CD4-positive, alpha-beta memory T cell (primary cell): ENCODE measurements at places on chromosomes 5 and 9. TPM values are rescaled to one million over a fixed set of nuclear protein-coding genes. Genes with fewer than 3 reads are reported as not detected.

Gene WHRN
- total RNA-seq = 10.1 TPM

DNA sequence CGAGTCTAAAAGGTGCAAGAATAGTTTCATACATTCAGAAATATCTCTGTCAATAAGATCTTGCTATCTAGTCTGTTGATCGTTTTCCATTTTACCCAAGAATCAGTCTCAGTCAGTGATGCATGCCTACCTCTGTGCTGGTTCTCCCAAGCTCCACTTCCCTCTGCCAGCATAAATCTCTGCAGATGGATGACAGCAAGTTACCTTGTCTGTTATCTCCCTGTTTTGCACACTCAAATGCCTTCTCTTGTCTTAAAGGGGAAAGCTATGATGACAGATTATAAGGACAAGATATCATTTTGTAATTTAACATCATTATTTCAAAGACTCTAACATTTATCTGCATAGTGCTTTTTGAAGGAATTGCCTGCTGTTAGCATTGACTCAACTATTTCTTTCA is 802.1 kb upstream of the SEMA6A start:
- DNase-seq = no peak

DNA sequence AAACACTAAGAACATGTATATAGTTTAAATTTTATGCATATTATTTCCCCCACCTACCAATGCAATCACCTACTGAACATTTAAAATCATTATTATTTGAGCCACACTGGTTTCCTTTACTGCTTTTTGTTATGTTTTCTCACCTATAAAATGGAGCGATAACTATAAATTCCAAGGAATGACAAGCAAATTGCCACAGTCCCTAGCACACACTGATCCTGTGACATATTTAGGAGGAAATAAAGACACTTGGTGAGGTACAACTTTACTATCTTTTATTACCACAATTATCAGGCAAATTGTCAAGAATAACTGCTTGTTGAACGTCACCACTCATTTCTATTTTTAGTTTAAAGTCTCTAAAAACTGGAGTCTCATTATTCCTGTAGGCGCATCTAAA is 1693.6 kb downstream of the EFNA5 start:
- no peak for DNase-seq

GRCh38 chr9:110161940-110162339 is 46.0 kb downstream of the C9orf152 start:
- no peak for DNase-seq

DNA sequence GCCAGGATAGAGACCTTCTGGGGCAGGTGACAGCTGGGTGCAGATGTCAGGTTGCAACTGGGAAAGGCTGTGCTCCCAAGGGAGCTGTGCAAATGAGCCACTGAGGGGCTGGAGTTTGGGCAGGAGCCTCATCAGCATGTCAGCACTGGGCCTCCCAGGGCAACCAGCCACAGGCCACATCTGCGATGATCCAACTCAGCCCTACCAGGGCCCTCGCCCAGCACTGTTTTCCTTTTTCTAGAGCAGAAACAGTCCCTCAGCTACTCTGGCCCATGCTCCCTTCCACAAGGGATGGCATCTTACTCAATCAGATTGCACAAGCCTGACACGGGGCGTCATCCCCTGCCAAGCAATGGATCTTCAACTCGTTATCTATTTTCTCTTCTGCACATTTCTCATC is 24.8 kb downstream of the NIPAL4 start:
- DNase-seq = no peak

DNA sequence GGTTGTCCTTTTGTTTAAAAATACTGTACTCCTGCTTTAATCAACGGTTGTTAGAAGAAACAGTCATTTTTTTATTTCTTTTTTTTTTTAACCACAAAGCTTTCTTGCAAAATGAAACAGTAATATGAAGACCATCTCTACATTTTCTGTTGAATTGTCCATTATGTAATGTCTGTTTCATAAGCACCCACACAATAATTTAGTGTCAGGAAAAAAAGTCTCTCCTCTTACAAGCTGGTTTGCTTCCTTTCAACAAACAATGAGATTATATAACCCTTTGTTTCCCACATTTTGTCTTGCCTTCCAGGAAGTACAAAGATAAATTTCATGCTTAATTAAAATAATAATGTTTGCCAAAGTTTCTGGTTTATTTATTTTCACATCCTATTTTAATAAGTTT is 16.7 kb downstream of the CTNNAL1 start:
- DNase-seq = no peak
